ENCODE measurements at places on chromosomes 7 and 10.

DNA sequence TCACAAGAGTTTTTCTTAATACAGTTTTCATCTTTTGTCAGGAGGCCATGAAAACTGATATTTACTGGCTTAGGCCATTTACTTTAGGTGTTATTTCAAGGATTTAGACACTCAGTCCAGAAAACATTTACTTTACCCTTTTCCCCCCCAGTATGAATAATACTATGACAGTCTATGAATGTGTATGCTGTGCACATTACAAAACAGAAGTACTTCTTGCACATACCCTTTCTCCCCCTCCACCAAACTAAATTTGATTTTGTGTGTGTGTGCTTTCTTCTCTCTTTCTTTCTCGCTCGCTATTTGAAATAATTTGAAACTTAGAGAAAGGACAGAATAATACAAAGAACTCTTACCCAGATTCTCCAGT is 41.3 kb downstream of the RBM33 start:
- DNase-seq, result no peak

DNA sequence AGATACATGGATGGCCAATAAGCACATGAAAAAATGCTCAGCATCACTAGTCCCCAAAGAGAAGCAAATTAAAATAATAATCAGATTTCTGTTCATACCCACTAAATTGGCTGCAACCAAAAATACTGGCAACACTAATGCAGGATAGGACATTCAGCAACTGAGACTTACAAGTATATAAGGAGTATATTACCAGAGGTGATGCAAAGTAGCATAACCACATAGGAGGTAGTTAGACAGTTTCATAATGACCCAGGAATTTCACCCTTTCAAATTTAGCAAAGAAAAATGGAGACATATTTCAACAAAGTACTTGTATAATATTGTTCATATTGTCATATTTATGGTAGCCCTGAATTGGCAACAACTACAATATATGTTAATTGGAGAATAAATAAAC is 727.8 kb downstream of the GRID1 start:
- DNase-seq, result no peak

GRCh38 chr7:121085922-121086321 is 97.4 kb downstream of the CPED1 start:
- no peak for DNase-seq

GRCh38 chr10:99881371-99881770 is 98.9 kb downstream of the ABCC2 start:
- DNase-seq, result no peak

- no peak for DNase-seq
Measured at GRCh38 chr7:41612386-41612785, 90.5 kb downstream of the INHBA start.

GRCh38 chr10:35035606-35036005 is 54.5 kb downstream of the CUL2 start:
- DNase-seq, result no peak

GRCh38 chr10:131885391-131886165 is 15.2 kb upstream of the PPP2R2D start:
- DNase-seq, result no peak

GRCh38 chr10:31924833-31925232 is 3.8 kb downstream of the ARHGAP12 start:
- no peak for DNase-seq

- no peak for DNase-seq
Measured at GRCh38 chr10:123548770-123549169, 117.4 kb upstream of the GPR26 start.

GRCh38 chr10:43421201-43421507 is 12.2 kb upstream of the HNRNPF start:
- DNase-seq, result no peak

DNA sequence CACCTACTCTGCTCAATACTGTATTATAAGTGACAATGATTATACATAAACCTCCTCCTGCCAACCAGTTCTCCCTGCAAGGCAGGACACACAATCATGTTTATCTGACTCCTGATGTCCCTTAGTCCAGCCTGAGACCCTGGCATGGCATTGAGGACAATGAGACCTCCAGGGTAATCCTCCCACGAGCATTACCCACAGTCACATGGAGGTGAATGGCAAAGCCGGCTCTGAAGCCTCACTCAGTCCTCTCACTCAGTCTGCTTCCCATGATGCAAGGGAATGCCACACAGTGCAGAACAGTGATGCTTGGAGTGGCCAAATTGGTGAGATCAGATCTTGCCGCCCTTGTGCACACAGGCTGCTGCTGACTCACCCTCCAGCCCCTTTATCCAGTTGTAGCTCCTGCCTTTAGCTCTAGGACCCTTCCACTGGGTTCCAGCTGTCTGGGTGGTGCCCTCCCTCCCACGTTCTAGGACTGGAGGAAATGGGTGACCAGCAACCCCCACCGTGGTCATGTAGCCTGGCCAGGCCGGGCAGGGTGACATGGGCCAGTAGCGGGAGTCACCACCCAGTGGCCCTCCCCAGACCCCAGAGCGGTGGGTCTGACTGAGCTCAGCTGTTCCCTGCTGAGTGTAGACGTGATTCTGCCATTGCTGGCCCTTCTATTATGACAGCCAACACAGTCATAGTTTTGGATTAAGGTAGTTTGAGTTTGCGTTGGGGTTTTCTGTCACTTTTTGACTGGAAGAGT is 5.5 kb upstream of the ADCY1 start:
- no peak for DNase-seq

DNA sequence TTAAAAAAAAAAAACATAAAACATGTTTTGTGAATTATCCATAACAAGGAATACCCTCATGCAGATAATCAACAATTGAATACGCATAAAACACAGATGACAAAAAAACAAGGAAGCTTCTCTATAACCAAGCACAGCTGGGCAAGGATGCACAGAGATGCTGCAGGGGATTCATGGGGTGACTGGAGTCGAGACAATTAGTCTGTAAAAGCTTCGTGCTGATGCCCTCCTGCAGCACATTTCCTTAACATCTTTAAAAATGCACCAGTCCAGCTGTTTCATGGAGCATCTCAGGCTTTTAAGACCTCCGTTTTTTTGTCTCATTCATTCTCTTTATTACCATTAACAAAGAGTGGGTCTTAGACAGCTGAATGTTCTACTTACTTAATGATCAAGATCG is 794.0 kb upstream of the C7orf33 start:
- no peak for DNase-seq

- peak; percentile 31 for DNase-seq
Measured at GRCh38 chr10:114635101-114635500, 23.0 kb downstream of the ABLIM1 start.

DNA sequence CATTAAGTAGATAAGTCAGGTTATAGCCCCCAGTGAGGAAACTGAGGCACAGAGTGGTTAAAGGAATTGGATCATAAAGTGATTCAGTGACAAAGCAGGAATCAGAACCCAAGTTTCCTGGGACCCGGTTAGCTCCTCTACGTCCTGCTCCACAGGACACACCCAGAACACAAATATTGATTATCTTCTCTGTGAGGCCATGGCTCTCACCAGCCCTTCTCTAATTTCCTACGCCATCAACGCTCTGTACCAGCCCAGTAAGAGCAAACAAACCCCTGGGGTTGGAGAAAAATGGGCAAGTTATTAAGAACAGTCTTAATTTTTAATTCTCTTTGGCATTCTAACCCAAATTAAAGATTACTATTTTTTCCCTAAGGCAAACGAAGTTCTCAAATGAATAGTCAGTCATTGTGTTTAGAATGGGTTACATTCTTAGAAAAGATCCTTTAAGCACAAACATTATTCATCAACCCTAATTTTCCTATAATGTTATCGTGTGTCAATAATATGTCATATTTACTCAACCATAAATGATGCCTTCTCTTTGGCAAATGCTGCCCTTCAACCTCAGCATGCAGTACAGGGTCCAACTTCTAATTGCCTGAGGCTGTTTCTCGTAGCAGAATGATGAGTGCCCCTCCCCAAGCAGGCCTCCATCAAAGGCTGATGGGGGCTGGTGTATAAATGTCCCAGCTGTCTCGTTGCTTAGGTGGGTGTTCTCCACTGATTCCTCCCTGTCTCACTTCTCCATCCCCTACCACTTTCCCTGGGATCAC is 25.4 kb upstream of the TM9SF3 start:
- DNase-seq, result no peak

DNA sequence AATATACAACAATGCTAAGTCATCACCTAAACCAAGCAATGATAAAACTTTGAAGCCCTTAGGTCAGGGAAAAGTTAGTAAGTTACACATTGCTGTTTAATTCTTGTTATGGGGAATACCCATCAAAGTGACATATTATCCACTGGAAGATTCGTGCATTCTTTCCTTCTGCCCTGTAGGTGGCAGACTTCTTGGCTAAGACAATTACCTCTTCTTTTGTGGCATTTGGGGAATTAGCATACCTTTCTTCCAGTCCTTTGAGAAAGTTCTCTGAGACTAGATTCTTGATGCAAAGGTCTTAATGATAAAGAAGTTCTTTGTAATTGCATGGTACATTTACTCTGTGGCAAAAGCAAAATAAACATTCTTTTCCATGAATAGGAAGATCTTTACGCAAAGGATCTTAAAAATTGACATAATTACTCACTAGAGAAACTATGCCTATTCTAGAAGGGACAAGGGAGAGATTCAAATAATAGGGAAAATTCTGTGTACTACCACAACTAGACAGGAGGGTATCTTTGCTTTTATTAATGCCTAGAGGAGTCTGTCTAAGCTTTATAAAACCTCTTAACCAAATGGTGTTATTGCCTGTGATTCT is 395.9 kb downstream of the GRM8 start:
- no peak for DNase-seq

DNA sequence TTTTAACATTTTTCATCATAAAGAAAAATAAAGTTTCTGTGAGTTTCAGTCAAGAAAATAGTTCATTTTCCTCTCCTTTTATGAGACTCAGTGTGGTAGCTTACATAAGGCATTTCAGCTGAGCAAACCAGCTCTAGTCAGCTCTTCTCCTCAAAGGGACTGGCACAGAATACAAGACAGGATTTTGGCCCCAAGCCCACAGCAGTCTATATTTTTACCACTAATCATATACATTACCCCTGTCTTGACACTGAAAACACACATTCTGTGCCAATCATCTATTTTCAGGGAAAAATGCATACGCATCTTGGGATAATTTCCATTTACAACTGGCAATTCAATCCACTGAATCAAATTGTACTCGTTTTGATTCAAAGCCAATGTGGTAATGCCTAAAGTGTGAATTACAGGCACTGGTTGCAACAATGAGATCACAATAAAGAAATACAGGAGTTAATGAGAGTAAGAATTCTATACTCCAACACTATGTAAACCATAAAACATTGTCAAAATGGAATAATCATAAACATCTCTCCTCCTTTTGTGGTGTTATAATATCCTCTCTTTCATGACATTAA is 186.4 kb downstream of the CACNA2D1 start:
- DNase-seq, result peak; percentile 88

GRCh38 chr7:92626281-92626809 is 36.2 kb upstream of the FAM133B start:
- no peak for DNase-seq

- DNase-seq, result no peak
Measured at GRCh38 chr7:83614112-83614511, 34.8 kb downstream of the SEMA3E start.

DNA sequence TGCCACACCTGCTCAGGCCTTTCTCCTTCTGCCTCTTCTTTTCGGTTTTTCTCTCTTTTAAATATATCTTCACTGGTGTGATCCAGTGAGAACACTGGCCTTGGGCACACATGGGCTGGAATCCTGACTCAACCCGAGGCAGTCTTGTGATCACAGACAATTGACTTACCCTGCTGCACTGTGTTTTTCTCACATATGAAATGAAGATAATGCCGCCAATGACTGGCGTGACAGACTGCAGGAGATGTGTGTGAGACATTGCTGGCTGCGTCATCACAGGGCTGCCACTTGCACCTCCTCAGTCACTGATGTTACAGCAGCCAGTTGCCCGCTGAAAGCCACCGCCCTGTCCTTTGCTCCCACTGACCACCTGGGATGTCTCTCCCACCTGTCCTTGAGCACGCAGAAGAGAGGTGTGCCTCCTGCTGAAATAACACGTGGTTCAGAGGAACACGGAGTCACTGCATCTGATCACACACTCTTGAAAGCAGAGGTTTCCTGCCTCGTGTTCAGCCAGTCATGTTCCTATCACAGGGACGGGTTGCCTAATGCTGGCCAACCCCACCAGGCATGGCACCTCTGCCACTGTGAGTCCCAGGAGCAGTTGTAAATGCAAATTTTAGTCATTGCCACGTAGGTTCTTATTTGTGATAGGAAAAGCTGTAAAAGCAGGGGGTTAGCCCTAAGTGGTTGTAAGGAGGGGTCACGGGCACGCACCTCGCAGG is 124.6 kb upstream of the LANCL2 start:
- no peak for DNase-seq

DNA sequence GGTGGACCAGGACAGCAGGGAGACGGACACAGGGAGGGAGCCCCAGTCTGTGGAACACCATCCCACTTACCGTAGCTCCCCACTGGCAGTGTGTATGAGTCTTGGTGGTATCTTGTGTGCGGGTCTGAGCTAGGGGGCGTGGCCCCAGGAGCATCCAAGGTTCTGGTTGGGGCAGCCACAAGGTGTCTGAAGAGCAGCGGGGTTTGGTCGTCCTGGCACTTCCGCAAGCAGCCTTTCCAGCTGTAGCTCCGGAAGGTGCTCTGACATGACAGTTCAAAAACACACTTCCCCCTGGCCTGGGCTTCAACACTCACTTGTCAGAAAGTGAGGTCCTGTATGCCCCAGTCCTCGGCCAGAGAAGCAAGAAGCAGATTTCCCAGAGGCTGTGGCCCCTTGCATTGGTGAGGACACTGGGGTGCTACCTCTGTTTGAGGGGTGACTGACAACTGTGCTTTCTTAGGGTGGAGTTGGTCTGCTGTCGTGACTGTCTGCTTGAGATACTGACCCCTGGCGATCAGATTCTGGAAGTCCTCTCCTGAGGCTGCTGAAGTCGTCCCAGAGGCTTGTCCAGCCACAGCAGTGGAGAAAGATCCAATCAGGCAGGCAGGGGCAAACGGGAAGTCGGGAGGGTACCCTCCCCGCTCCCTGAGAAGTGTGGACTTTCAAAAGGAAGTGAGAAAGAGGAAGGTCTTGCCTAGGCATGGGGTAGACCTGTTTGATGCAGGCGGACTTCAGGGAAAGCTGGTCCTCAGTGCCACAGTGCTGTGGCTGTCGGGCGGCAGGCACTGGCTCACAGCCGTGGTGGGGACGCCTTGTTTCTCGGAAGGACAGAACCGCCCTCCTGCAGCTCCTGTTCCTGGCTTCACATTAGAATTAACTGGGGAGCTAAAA is 51.4 kb upstream of the PFKFB3 start:
- DNase-seq, result no peak

- no peak for DNase-seq
Measured at GRCh38 chr7:45524445-45524844, 49.7 kb upstream of the ADCY1 start.

- DNase-seq, result peak; percentile 7
Measured at GRCh38 chr7:136405931-136406777, 429.0 kb upstream of the MTPN start.

GRCh38 chr7:113170591-113170990 is 52.2 kb upstream of the SMIM30 start:
- DNase-seq, result no peak
